Naive B cell (primary cell): ENCODE measurements at places on chromosomes 1 and 21. TPM values are rescaled to one million over a fixed set of nuclear protein-coding genes. Genes with fewer than 3 reads are reported as not detected.
A peak's percentile ranks its signal among the peaks of the same experiment; 100 is the strongest.

The FAM72C gene
- not detected for polyA plus RNA-seq

The AMY1A gene
- polyA plus RNA-seq, result not detected

The KIF17 gene
- not detected for polyA plus RNA-seq

The SLC1A7 gene
- not detected for polyA plus RNA-seq

DNA sequence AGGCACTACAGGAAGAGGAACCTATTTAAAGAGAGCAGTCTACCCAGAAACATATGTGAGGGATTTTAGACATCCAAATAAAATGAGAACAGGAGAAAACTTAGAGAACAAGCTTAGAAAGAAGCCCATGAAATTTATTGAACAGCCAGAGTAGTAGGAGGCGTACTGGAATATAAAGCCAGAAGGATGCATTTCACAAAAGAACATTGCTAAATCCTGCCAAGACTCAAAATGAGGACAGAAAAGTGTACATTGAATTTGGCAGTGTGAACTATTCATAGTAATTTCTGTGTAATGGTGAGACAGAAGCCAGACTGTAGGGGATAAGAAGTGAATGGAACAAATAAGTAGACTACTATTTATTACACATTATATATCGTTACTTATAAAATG is 22.5 kb downstream of the CEPT1 start:
- H3K4me1 ChIP-seq, result peaks cover 37% of the 10 kb centered on the region
- H3K4me3 ChIP-seq, result no peak overlapping the region
- H3K27ac ChIP-seq, result peak overlapping the region; percentile 87
- no peaks in the 10 kb centered on the region for H3K27me3 ChIP-seq
- H3K36me3 ChIP-seq, result peaks cover 30% of the 10 kb centered on the region

- no peak overlapping the region for H3K27ac ChIP-seq
- H3K4me1 ChIP-seq, result no peaks in the 10 kb centered on the region
- no peaks in the 10 kb centered on the region for H3K36me3 ChIP-seq
- no peak for DNase-seq
These were observed 210.3 kb upstream of the USP24 start for GRCh38 chr1:55425310-55425930.
